Non-pigmented ciliary epithelial cell (primary cell): ENCODE measurements at places on chromosomes 7 and 10.

- no peak for DNase-seq
These were observed 60.0 kb downstream of the DGKB start for GRCh38 chr7:14842523-14842922.

GRCh38 chr10:103125323-103126267 is 67.5 kb downstream of the NT5C2 start:
- no peak for DNase-seq

DNA sequence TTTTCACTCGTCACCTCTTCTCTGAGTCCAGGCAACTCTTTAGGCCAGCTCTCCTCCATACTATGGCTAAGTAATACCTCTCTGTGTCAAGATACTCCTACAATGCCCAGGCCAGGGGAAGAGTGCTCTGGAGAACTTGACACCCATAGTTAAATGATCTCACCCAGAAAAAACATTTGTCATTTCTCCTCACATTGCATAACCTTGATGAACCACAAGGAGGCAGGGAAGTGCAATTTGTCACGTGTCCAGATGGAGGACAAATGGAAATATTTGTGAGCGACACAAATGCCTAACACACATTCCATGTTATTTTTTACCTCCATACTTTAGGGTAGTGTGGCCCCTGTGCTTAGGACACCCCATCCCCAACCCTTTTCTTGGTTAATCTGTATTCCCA is 78.3 kb downstream of the HTR7 start:
- peak; percentile 4 for DNase-seq

DNA sequence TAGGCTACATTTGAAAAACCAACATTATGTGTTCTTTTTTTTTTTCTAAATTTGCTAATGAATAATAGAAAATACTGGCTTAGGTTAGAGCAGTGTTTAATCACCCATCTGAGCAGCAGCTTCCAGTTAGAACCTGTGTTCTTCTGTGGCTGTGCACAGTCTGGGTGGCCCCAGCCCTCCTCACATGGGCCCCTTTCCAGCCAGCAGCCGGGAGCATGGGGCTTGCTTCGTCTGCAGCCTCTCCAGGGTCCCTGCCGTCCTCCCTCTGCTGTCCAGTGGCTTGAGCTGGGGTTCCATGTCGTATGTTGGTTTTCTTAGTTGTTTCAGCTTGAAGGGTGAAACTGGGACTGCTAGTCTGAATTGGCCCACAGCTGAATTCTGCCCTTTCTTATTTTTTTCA is 37.3 kb downstream of the BNIP3 start:
- DNase-seq = no peak

DNA sequence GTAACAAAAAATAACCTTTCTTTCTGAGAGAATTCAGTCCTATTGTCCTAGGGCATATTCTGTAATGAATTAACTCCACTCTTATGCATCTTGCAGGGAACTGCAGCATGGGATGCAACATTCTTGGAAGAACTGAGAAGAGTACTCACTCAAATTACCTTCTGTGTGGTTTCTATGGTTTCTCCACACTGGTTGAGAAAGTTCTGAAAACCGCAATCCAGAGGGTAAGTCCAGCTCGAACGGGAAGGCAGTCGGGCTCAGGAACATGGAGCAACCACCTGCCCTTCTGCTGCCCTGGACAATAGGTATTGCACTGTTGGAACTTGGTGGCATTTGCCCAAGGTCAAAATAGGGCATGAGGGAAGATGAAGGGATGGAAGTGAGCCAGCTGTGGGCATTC is 59.6 kb upstream of the CDK13 start:
- no peak for DNase-seq

GRCh38 chr7:131164025-131164925 is 163.4 kb upstream of the MKLN1 start:
- DNase-seq = peak; percentile 70
